ENCODE measurements at places on chromosomes 6 and 20.
A peak's percentile ranks its signal among the peaks of the same experiment; 100 is the strongest.

DNA sequence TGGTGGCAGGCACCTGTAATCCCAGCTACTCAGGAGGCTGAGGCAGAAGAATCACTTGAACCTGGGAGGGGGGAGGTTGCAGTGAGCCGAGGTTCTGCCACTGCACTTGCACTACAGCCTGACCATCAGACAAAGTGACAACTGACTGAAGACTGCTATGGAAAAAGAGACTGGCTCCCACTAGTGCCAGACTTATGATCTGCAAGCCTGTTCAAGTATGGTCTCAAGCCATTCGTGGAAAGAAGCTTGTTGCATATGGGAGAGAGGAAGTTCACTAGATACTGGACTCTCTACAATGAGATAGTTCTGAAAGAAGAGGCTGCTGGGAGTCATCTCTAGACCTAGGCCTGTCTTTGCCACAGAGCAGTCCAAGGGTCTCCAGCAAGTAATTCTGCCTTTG is 26.7 kb downstream of the MDN1 start:
- DNase-seq = peak; percentile 36

GRCh38 chr6:112296122-112296521 is 41.8 kb upstream of the LAMA4 start:
- DNase-seq = no peak

GRCh38 chr20:10670501-10671220 is 3.1 kb downstream of the JAG1 start:
- no peak for DNase-seq

DNA sequence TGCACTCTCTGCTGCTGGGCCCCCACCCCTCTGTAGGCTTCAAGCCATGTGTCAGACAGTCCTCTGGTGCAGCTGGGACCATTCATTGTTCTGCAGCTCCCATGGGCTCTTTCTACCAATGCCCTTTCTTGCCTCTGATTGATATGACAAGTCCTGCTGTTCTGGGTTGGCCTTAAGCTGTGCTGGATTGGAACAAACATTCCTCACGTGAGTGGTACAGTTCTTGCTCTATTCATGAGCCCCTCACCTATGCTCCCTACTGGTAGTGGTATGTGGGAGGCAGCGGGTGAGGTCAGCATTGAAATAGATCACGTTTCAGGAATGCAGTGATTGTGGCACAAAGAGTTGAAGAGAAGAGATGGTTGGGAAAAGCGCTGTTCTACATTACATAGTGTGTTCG is 48.8 kb upstream of the RALY start:
- no peak for DNase-seq

DNA sequence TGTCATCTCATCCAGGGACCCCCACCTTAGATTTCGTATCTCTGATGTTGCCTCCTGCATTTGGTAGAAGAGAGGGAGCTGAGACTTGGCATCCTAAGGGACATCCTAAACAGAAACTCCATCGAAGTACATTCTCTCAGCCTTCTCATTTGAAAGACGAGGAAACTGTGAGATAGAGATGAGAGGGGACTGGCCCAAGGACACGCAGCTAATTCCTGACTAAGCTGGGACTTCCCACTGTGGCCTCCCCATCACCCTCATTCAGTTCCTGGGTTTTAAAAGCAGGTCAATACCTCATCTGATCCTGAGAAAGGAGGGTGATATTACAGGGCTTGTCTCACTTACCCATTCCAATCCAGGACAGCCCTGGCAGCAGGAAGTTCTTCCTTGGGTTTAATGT is 855 bp upstream of the WFDC5 start:
- no peak for DNase-seq

DNA sequence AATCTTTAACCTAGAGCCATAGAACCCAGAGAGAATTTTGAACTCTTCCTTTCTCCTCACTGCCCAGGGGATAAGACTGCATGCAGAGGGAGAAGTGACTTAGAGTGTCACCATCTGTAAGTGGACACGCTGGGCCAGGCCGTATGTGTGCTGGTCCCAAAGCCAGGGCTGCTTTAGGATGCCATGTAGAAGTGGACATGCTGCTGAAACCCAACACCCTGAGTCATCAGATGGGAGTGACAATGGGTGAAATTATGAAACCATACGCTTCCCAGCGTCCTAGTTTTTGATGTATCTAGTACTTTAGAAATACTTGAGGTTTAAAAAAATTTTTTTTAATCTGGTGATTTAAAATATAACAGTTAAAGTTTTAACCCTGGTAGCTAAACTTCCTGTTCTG is 191.1 kb downstream of the FNDC1 start:
- no peak for DNase-seq

- DNase-seq = no peak
Observed at GRCh38 chr6:16762550-16763477, 1.6 kb upstream of the ATXN1 start.

DNA sequence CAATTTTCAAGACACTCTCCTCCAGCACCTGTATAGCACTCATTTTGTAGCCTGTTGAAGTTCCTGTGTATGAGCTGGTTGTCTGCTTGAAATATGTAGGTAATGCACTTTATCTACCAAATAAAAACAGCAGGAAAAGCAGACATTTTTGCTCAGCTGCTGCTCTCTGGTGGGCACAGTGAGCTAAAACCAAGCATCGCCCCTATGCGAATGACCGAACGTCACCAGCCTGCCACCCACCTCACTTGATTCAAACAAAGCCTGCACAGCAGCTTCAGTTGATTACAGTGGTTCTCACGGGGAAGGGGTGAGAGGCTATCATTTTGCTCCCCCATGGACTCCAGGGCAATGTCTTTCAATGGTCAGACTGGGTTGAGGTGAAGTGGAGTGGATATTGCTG is 185.7 kb downstream of the SASH1 start:
- no peak for DNase-seq

GRCh38 chr20:45221076-45221475 is at the start of gene SEMG2:
TSS of gene SEMG2 (plus strand) at chr20:45221373. CDS start at chr20:45221390, 17 bp downstream.
- DNase-seq = no peak

All from HL-60 (cell line).